ENCODE measurements at places on chromosomes 7 and 10.

DNA sequence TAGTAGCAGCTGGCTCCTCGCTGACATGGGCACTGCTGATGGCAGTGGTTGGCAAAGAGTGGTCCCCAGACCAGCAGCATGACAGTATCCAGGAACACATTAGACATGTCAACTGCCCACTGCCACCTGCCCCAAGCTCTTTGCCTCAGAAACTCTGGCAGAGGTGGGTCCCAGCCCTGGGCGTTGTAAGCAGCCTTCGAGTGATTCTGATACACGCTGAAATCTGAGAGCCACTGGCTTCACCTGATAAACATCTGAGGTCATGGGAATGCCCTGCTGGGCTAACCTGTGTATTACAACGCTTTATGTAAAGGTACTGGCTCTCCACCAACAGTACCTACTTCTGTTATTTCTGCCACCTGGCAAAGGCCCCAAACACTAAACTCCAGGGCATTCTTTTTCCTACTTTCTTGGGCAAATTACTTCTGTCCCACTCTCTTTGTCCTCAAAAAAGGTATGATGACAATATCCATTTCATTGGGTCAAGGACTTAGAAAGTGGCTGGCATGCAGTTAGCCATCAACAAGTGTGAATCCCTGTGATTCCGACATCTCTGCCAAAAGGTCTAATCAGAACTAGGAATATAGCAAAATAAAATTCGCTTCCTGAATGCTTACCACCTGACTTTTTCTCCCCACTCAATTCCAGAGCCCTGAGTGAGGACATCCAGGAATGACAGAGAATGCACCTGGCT, 9.2 kb downstream of the SGMS1 start:
- DNase-seq = no peak

DNA sequence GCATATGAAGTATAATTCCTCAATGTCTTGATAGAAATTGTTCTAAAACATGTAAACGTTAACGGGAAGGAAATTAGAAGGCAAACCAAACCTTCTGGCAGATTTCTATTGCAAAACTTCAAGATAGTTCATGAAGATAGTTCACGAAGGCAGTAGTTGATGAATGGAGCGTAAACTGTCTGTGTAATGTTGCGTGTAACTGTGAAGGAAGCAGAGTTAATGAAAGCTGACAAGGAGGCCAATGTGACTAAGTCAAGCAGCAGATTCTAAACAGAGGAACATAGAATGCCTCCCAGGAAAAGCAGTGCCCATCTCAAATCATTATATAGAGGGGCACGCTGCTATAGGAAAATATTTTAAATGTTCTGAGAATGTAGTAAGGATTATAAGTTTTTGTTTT, 659.7 kb upstream of the IGFBP3 start:
- no peak for DNase-seq

DNA sequence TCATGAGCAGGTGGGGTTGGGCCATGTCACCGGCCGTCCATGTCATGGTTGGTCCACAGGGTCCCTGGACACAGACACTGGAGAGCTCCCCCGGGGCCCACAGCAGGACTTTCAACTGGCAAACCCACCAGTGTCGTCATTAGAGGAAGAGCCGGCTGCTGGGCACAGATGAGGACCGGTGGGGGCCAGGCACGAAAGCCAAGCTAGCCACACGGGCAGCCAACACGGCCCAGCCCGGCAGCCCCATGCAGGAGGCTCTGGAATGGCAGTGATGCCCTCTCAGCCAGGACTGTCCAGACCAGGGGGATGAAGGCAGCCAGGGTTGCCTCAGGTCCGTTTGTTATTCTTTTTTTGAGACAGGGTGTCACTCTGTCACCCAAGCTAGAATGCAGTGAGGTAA, 21.1 kb upstream of the UNCX start:
- no peak for DNase-seq

DNA sequence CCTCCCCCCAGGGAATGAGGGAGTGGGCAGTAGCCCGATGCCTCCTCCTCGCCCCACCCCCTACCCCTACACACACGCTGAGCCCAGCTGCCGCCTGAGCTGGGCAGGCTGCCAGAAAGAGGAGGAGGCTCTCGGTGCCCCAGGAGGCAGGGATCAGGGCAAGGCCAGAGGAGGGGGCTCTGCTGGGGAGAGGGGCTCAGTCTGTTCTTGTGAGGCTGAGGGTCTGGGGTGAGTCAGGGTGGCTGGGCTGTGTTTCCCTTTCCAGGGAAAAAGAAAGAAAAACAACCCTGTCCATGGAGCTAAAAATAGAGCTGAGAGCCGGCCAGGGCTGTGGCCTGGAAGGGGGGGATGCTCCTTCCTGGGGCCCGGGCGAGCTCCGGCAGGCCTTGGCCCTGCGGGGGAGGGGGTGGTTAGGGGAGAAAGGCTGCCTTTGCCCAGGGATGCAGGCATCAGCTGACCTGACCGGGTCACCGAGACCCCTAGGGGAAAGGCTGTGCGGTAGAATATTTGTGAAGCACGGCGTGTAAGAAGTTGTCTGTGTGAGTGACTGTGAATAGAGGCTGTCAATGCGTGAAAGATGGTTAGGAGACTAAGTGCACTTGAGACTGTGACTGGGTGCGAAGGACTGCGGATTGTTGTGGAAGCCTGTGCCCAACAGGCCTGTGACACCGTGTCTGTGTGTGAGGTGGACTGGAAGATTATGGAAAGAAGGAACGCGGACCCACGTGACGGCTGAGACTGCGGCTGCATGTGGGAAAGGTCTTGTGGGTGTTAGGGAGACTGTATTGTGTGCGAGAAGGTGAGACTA, 1.2 kb upstream of the LZTS2 start:
- peak; percentile 94 for DNase-seq

DNA sequence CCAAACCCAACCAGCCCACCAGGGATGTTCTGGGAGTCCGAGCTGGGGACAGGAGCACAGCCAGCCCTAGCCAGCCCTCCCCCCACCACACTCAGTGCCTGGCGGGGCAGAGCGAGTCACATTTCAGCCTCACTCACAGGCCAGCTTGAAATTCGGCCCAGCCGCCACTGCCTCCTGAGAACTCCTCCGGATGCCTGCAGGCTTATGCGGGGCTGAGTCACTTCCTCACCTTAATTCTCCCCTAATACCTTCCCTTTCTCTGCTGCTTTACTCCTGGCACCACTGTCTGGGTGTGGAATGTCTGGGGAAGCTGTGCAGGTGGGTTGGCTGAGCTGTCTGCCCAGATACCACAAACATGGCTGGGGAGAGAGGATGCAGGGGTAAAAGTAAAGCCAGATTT, 22.6 kb upstream of the DLG5 start:
- peak; percentile 96 for DNase-seq

- no peak for DNase-seq
Measured at GRCh38 chr7:140325600-140325999, 72.7 kb downstream of the SLC37A3 start.

GRCh38 chr7:93574646-93575554, at the start of gene CALCR:
TSS of gene CALCR (minus strand) at chr7:93574724. CDS start at chr7:93486981, 87,743 bp downstream.
- DNase-seq = no peak

GRCh38 chr10:33550811-33551210, 216.3 kb upstream of the NRP1 start:
- DNase-seq = no peak
